ENCODE measurements at places on chromosomes 16 and 17. TPM values are rescaled to one million over a fixed set of nuclear protein-coding genes. Genes with fewer than 3 reads are reported as not detected.
A peak's percentile ranks its signal among the peaks of the same experiment; 100 is the strongest.

DNA sequence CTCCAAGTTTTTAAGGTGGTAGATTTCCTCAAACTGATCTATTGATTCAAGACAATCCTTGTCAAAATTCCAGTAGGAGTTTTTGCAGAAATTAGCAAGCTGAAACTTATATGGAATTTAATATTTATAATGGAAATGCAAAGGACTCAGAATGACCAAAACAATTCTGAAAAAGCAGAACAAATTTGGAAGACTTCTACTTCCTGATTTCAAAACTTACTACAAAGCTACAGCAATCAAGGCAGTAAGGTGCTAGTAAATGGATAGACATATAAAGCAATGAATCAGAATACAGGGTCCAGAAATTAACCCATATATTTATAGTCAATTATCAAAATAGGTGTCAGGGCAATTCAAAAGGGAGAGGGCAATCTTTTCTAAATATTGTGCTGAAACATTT is 11.8 kb upstream of the IL21R start:
- DNase-seq: no peak

DNA sequence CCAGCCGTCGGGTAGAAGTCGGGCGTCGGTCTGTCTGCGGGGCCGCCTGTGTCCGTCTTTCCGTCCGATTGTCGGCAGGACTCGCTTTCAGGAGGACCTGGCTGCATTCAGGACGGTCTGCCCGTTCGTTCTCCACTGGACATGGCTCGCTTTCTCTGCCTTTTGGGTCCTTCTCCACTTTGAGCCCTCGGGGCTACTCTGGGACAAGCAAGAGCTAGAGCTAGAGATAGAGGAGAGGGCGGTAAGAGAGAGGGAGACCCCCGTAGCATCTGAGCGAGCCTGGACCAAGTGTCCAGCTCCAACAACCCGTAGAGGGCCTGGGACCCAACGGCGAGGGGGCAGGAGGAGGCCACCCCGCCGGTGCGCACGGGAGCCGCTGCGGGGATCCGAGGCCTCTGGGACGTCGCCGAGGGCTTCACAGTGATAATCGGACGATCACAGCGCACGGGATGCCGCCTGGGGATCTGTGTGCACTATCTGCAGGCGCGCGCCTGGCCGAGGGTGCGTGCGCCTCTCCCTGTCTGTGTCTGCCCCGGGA is 4.5 kb downstream of the TBX4 start:
- no peak for DNase-seq

- DNase-seq: no peak
These were observed 1628.6 kb downstream of the CDH8 start for GRCh38 chr16:60407606-60408005.

DNA sequence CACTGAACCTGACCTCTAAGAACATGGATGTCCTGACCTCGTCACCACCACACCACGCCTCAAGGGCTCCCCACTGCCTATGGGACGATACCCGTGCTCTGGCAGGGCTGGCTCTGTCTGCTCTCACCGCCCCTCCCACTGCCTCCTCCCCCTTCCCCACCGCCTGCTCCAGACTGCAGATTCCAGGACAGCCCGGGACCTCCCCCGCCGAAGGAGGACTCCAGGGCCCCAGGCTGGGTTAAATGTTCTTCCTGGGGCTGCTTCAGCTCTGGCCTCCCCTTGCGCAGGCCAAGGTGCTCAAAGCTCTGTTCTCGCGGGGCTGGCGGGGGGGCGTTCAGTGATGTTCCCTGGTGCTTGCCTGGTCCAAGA is 3.1 kb downstream of the NPW start:
- peak; percentile 41 for DNase-seq

GRCh38 chr17:36127911-36128310 is 24.3 kb downstream of the CCL4 start:
- no peak for DNase-seq

- DNase-seq: no peak
These were observed 352.8 kb downstream of the CDH13 start for GRCh38 chr16:82979406-82980111.

DNA sequence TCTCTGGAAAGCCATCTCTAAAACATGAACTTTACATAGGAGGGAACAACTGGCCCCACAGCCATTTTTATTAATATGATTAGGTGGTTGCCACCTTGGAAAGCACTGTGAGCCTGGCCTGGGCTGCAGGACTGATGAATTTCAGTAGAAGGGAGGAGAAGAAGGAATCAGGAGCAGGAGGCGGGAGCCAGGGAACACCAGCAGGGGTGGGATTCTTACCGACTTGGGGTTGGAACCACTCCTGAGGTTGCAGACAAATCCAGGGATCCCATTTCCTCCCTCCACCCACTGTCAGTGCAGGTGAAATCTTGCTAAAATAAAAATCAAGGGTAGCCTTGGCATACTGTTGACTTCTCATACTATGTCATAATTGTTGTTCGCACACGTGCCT is 16.9 kb upstream of the MAP3K14 start:
- no peak for DNase-seq

DNA sequence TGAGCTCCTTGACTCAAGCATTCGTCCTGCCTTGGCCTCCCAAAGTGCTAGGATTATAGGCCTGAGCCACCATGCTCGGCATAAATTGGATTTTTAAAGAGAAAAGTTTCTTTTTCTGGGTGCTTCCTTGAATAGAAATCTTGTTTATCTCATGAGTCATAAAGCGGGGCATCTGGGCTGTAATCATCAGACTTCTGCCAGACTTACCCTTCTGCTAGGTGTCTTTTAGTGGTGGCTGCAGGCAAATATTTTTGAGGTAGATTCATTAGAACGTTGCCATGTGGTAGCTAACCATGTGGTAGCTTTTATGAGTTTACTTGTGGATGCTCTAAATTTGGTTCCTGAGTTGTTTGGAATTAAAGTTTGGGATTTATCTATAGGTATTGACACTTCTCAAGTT is 13.4 kb downstream of the PGS1 start:
- peak; percentile 59 for DNase-seq

DNA sequence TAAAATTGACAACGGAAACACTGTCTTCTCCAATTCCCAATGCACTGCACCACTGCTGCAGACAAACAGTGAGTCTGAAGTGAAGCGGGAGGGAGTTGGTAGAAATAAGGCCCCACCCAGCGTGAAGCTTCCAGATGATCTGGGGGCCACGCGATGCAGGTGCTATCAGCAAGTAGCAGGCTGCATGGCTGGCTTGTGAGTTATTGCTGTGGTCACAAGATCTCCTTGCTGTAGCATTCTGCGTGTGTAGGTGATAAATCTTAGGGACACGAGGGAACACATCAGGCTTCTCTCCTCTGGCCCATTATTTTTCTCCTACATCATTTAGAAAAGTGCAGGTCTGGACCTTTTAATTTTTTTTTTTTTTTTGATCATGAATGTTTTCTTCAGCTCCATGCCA is 407.6 kb downstream of the TMEM114 start:
- no peak for DNase-seq

DNA sequence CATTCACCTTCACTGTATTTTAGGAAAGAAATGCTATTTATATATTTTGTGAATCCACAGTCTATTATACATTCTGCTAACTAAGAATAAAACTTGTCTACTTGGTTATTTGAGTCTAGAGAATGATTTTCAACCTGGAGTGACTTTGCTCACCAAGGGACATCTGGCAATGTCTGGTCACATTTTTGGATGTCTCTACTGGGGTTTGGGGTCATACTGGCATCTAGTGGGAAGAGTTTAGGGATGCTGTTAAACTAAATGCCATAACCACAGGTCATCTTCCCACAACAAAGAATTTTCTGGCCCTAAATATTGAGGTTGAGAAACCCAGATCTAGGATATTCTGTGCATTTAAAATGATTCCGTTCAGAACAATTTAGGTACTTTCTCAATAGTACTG is 26.0 kb downstream of the KCNJ16 start:
- no peak for DNase-seq

Gene AIPL1
- not detected for total RNA-seq

Gene GNGT2
- total RNA-seq: not detected

Gene HBQ1
- total RNA-seq: not detected

Gene PRAC1
- total RNA-seq: not detected

Measured in Daoy (cell line).